ENCODE measurements at places on chromosomes 7 and 10.

- H3K4me3 ChIP-seq: no peak overlapping the region
- H3K4me1 ChIP-seq: no peaks in the 10 kb centered on the region
- no peaks in the 10 kb centered on the region for H3K27me3 ChIP-seq
- no peak overlapping the region for H3K27ac ChIP-seq
- no peaks in the 10 kb centered on the region for H3K36me3 ChIP-seq
Measured at GRCh38 chr10:59240582-59241183, 64.2 kb downstream of the PHYHIPL start.

- H3K27ac ChIP-seq: no peak overlapping the region
- H3K4me1 ChIP-seq: no peaks in the 10 kb centered on the region
- H3K36me3 ChIP-seq: no peaks in the 10 kb centered on the region
- H3K4me3 ChIP-seq: no peak overlapping the region
- DNase-seq: no peak
- H3K27me3 ChIP-seq: peaks cover 5% of the 10 kb centered on the region
Measured at GRCh38 chr7:131943646-131944045, 387.2 kb upstream of the PODXL start.

DNA sequence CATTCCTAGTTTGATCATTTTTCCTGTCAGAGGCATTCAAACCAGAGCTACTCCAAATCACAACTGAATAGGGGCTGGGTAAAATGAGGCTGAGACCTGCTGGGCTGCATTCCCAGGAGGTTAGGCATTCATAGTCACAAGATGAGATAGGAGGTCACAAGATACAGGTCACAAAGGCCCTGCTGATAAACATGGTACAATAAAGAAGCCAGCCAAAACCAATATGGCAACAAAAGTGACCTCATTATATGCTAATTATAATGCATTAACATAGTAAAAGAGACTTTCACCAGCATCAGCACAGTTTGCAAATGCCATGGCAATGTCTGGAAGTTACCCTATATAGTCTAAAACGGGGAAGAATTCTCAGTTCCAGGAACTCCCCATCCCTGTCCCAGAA lies 37.3 kb downstream of the TWIST1 start:
- H3K4me3 ChIP-seq: no peak overlapping the region
- no peak overlapping the region for H3K27ac ChIP-seq
- H3K27me3 ChIP-seq: no peaks in the 10 kb centered on the region
- no peaks in the 10 kb centered on the region for H3K4me1 ChIP-seq

DNA sequence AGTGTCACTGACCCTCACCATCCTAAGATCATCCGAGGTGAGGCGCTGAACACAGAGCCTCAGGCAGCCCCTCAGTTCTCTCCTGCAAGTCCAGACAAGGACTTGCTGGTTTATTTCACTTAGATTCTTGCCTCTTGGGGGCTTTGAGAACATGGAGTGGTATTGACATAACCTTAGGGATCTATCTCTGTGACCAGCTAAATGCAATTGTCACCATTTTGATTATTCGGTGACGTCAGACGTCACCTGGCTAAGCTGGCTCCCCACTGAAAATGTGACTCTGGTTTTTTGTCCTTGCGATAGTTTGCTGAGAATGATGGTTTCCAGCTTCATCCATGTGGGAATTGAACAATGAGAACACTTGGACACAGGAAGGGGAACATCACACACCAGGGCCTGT lies 49.2 kb upstream of the SFMBT2 start:
- no peak for DNase-seq
- H3K4me1 ChIP-seq: no peaks in the 10 kb centered on the region
- H3K4me3 ChIP-seq: no peak overlapping the region
- H3K36me3 ChIP-seq: no peaks in the 10 kb centered on the region
- H3K27ac ChIP-seq: no peak overlapping the region

DNA sequence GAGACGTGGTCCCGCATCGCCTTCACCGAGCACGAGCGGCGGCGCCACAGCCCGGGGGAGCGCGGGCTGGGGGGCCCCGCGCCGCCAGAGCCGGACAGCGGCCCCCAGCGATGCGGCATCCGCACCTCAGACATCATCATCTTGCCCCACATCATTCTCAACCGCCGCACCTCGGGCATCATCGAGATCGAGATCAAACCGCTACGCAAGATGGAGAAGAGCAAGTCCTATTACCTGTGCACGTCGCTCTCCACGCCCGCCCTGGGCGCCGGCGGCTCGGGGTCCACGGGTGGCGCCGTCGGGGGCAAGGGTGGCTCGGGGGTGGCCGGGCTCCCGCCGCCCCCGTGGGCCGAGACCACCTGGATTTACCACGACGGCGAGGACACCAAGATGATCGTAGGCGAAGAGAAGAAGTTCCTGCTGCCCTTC lies 737 bp downstream of the CNNM2 start:
- H3K27me3 ChIP-seq: peaks cover 6% of the 10 kb centered on the region
- peaks cover 56% of the 10 kb centered on the region for H3K4me1 ChIP-seq
- H3K27ac ChIP-seq: peak overlapping the region; percentile 51
- H3K36me3 ChIP-seq: peaks cover 18% of the 10 kb centered on the region

DNA sequence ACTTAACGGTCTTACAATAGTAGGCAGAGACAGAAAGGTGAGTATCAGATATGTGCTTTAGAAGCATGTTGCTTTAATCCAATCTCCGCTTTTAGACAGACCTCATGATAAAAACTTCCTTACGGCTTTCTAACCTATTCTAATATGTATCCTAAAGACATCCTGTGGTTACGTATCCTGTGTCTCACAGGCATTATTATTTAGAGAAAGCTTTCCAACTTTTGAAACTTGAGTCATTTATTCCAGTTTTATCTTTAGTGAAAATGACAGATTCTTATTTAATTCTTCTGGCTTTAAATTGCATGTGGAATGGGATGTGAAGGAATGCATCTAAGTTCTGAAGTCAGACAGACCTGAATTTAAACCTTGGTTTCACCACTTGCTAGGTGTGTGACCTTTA lies 118.9 kb downstream of the OTUD1 start:
- peaks cover 1% of the 10 kb centered on the region for H3K4me1 ChIP-seq
- no peak overlapping the region for H3K27ac ChIP-seq
- no peaks in the 10 kb centered on the region for H3K36me3 ChIP-seq
- H3K27me3 ChIP-seq: no peaks in the 10 kb centered on the region
- H3K4me3 ChIP-seq: no peak overlapping the region
- no peak for DNase-seq

DNA sequence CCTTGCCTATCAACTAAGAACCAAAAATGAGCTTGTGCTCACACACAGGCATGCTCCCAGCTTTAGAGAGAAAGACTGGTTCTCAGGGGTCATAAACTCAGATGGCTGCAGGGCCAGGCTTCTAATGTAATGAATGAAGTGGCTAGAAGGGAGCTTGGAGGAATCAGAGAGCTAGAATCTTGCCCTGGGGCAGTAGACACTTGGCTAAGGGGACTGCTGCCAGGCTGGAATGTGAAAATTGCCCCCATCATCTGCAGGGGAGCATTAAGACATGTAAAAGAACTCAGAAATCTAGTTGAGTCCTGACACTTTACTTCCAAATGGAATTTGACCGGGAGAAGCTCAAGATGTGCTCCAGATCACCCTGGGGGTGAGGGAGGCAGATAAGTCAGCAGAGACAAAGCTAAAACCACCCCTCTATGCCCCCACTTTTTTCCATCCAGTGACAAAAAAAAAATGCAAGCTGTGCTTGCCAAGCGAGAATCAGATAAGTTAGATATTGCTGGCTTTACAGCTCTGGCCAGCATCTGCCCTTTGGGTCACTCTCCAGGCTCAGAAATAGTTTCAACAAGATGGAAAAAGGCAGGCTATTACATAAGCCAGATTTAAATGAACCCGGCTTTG lies 2.3 kb upstream of the SLC16A9 start:
- no peak for DNase-seq
- H3K27me3 ChIP-seq: peaks cover 72% of the 10 kb centered on the region
- H3K36me3 ChIP-seq: no peaks in the 10 kb centered on the region

- H3K4me1 ChIP-seq: peaks cover 26% of the 10 kb centered on the region
- no peaks in the 10 kb centered on the region for H3K27me3 ChIP-seq
- peak overlapping the region; percentile 98 for H3K27ac ChIP-seq
- peaks cover 4% of the 10 kb centered on the region for H3K36me3 ChIP-seq
- H3K4me3 ChIP-seq: peak overlapping the region; percentile 88
Measured at GRCh38 chr10:31031205-31031557, 484 bp downstream of the ZNF438 start.

DNA sequence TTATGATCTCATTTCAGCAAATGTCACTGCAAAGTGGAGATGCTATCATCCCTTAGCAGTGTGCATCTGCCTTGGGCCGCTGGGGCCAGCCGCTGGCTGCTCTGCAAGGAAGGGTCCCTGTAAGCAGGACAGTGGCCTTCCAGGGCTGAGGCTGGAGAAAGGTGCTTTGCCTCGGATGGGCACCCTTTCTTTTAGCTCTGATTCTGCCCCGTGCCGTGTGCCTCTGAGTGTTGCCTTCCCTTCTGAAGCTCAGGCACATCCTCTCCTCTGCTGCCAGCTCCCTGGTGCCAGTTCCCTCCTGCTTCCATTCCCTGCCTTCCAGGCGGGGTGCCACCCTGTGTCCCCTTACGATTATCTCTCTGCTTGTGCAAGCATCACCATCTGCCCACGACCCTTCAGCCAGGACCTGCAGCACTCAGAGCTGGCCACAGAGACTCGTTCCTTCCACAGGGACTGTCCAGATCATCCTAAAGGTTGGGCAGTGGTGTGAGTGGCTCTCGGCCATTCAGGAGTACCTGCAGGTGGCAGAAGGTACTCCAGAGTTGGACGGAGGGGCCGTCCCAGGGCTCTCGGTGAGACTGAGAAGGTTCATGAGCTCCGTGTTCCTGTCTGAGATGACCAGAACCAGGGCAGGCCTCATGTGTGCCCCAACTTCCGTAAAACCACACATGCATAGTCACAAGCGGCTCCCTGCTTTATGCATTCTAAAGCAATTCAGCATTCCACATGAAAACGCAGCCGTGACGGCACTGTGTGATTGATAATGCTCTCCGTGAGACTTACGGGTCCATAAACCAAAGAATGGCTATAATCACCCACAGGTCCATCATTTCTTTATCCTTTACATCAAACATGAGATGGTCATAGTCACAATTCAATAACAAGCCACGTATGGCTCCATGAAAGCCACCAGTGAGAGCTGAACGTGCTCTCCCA lies 371.4 kb downstream of the DNAJB6 start:
- H3K27ac ChIP-seq: no peak overlapping the region
- no peak overlapping the region for H3K4me3 ChIP-seq
- no peak for DNase-seq
- H3K27me3 ChIP-seq: no peaks in the 10 kb centered on the region

DNA sequence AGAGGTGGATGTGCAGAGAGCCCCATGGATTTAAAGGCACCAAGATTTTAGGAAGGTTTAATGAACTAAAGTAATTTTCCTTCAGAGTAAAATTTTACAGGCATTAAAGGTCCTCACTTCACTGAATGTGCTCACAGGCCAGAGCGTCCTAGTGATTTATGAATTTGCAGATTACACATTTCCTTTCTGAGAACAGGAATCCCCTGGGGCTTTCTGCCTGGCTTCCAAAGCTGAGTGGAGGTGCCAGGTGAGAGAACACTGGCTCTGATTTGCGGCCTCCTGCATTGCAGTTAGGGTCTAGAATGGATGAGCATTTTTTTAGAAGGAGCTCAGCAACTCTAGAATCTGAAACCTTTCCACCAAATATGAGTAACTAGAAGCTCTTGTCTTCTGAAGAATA lies 194.3 kb downstream of the SORCS3 start:
- DNase-seq: no peak
- no peak overlapping the region for H3K4me3 ChIP-seq
- no peaks in the 10 kb centered on the region for H3K36me3 ChIP-seq
- no peaks in the 10 kb centered on the region for H3K27me3 ChIP-seq
- no peak overlapping the region for H3K27ac ChIP-seq

- peak overlapping the region; percentile 93 for H3K27ac ChIP-seq
- peak overlapping the region; percentile 88 for H3K4me3 ChIP-seq
- no peak for DNase-seq
- peaks cover 30% of the 10 kb centered on the region for H3K4me1 ChIP-seq
Measured at GRCh38 chr10:100528921-100529474, 673 bp downstream of the NDUFB8 start.

DNA sequence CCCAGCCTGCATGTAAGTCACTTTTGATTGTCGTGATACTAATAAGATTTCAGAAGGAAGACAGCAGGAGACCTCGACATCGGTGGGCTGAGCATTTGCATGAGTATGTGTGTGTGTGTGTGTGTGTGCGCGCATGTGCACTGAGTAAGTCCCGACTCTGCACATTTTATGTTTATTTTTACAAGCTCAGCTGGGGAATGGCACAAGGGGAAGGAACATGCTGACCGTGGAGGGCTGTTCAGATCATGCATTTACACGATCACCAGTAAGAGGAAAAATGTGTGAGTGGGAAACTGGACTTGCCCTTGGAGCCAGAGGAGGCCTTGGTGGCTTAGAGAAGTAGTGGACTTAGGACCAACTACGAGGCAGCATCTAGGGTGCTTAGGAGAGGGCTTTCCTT lies 41.3 kb downstream of the IL2RA start:
- H3K4me3 ChIP-seq: no peak overlapping the region
- H3K4me1 ChIP-seq: peaks cover 12% of the 10 kb centered on the region
- peaks cover 73% of the 10 kb centered on the region for H3K36me3 ChIP-seq
- H3K27me3 ChIP-seq: no peaks in the 10 kb centered on the region

GRCh38 chr10:33746836-33747268 lies 412.4 kb upstream of the NRP1 start:
- H3K27ac ChIP-seq: no peak overlapping the region
- no peak for DNase-seq
- no peaks in the 10 kb centered on the region for H3K36me3 ChIP-seq
- H3K4me1 ChIP-seq: no peaks in the 10 kb centered on the region
- H3K4me3 ChIP-seq: no peak overlapping the region

- H3K4me1 ChIP-seq: peaks cover 11% of the 10 kb centered on the region
- no peak overlapping the region for H3K27ac ChIP-seq
- H3K27me3 ChIP-seq: no peaks in the 10 kb centered on the region
- peaks cover 67% of the 10 kb centered on the region for H3K36me3 ChIP-seq
Measured at GRCh38 chr10:818010-818409, 113.5 kb downstream of the LARP4B start.

- H3K27ac ChIP-seq: no peak overlapping the region
- peaks cover 16% of the 10 kb centered on the region for H3K36me3 ChIP-seq
- H3K4me3 ChIP-seq: no peak overlapping the region
- H3K4me1 ChIP-seq: no peaks in the 10 kb centered on the region
Measured at GRCh38 chr7:780081-780480, 52.2 kb upstream of the SUN1 start.

- no peaks in the 10 kb centered on the region for H3K4me1 ChIP-seq
- H3K27ac ChIP-seq: no peak overlapping the region
- no peaks in the 10 kb centered on the region for H3K36me3 ChIP-seq
- DNase-seq: no peak
- no peak overlapping the region for H3K4me3 ChIP-seq
Measured at GRCh38 chr10:33279811-33280602, 54.5 kb downstream of the NRP1 start.
